ENCODE measurements at places on chromosomes 3 and 15.

DNA sequence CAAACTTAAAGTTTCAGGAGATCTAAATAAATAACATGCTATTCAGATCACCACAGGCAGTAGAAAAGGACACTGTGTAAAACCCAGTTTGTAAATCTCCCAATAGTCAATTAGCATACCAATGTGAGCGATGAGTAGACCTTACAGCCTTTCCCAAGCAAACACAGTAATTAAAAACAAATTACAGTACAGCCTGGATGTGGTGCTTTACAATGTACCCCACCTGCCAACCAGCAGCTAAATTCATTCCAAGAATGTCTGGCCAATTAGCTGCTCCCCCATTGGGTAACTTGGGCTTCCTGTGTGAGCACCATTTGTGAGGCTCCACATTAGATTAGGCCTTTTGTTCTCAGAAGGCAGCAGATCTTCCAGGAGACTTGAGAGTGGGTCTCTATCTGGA is 635.0 kb downstream of the TBL1XR1 start:
- no peak for DNase-seq

GRCh38 chr15:47383102-47383501 is 334.2 kb upstream of the SEMA6D start:
- no peak for DNase-seq

- DNase-seq, result no peak
These were observed 54.3 kb upstream of the MEF2A start for GRCh38 chr15:99511531-99511865.

GRCh38 chr3:12405432-12406272 is 78.6 kb upstream of the TSEN2 start:
- peak; percentile 88 for DNase-seq

DNA sequence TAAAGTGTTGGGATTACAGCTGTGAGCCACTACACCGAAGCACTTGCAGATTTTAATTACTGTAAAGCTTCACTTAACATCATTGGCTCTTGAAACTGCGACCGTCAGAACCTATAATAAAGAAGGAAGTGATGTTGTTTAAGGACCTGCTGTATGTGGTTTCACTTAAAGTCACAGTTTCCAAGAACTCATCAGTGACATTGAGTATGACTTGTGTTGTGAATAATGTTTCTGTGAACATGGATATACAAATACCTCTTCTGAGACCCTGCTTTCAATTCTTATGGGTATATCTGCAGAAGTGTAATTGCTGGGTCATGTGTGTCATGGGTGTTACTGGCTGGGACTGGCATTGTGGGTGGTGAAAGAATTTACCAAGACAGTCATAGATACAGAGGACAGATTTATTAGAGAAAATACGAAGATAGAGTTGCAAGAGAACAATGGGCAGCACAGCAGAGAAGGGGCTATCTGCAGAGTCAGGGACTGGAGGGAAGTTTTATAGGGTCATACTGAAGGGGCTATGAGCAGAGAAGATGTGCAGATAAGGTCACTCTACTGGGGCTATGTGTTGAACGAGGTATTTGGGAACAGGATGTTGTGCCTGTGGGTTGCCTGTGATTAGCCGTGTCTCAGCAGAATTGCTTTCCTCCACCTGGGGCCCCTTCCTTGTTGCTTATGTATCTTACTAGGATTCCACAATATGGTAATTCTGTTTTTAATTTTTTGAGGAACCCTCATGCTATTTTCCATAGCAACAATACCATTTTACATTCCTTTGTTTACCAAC is 4.5 kb downstream of the NDUFB5 start:
- no peak for DNase-seq

DNA sequence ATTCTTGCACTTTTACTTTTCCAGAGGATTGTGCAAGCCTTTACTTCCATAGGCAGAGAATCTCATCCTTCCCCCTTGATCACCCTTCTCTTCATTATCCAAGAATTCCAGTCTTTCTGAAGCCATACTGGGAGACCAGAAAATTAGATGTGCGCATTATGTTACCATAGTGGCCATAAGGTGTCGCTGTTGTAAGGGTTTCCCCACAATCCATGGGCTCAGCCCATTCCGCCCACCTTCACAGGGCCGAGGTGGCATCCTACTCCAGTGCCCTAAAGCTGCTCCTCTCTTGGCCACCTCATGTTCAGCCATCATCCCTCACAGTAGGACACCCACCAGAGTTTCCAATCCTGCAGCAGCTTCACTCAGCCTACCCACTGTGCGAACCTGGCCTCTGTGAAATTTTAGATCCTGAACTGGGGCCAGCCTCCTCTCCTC is 35.0 kb downstream of the CTSH start:
- DNase-seq, result peak; percentile 61

GRCh38 chr15:84750583-84751092 is 2.2 kb downstream of the ZNF592 start:
- DNase-seq, result no peak

DNA sequence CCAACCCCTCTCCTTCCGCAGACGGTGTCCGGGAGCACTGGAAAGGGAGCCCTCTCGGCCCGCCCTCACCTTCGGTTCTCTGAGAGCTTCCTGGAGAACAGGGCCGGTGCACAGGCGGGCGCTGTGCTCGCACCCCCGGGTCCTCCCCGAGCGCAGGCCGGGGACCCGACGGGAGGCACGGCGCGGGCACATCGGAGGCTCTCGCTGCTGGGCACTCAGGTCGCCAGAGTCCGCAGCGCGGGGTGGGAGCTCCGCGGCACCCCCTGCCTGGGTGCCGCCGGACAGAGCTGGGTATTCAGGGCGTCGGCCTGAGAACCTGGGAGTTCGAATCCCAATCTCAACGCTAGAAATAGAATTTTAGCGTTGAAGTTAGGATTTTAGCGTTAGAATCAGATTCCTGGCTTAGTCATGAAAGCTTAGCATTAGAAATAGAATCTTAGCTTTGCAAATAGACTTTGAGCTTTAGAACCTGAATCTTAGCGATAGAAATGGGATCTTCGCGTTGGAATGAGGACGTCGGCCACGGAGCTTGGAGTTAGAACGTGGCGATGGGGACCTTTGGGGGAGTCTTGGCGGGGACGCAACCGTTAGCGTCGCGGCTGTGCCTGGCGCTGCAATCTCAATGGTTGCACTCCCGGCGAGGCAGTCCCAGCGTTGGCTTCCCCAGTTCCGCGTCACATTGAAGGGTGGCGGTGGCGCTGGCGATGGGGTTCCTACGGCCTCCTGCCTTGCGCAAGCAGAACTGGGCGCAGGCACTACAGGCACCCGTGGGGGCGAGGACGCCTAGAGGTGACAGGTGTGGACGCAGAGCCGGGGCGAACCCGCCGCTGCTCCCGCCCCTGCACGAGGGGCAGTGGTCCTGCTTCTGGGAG is 549 bp downstream of the TRH start:
- no peak for DNase-seq

GRCh38 chr3:43468133-43468532 is 153.7 kb downstream of the ANO10 start:
- DNase-seq, result peak; percentile 38
